ENCODE measurements at places on chromosomes 2 and 18.
A peak's percentile ranks its signal among the peaks of the same experiment; 100 is the strongest.

GRCh38 chr2:66434679-66435548 lies at the start of gene MEIS1:
Gene MEIS1, plus strand, starts transcription at chr2:66435125. Its CDS starts 732 bp downstream, at chr2:66435857.
- DNase-seq = peak; percentile 16

- DNase-seq = no peak
Measured at GRCh38 chr2:166891727-166892126, 3.4 kb downstream of the XIRP2 start.

GRCh38 chr2:45975752-45976517 lies 321.3 kb upstream of the EPAS1 start:
- DNase-seq = no peak

- DNase-seq = no peak
Measured at GRCh38 chr2:1588978-1589621, 155.2 kb downstream of the PXDN start.

DNA sequence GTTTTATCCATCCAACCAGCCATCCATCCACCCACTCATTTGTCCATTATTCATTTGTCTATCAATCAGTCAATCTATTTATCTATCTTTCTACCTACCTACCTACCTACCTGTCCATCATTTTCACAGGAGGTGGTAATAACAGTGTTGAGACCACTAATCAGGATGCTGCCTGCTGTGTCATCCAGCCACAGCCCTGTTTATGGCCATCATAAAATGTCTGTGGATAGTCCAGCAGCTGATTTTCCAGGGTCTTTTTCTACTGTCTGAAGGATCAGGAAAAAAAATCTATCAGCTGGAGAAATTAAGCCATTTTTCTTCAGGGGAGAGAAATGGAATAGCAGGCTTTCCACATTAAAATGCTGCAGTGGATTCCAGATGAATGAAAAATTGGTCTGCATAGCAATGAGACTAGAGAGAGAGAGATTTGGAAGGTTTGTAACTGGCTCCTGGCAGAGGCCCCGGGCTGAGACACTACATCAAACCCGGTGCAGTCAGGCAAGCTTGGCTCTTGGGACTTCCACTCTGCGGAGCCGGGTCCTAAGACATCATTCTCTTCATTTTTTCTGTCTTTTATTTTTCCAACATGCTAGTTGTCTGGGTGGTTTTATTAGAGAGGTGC lies 33.0 kb upstream of the BOD1L2 start:
- no peak for DNase-seq

DNA sequence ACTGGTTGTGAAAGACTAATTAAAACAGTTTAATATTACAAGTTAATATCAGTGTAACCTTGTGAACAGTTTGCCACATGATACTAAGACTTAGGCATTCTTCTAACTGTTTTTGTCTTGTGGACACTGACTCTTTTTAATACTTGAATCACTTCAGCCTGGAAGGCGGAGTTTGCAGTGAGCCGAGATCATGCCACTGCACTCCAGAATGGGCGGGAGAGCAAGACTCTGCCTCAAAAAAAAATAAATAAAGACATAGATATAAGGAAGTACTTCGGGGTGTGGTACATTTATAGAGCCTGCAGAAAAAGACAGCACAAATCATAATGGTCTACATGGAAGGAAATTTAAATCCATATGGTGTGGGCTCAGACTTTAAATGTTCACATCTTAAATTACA lies 300.4 kb upstream of the NETO1 start:
- no peak for DNase-seq

- no peak for DNase-seq
Measured at GRCh38 chr2:146873646-146874259, 971.1 kb upstream of the ACVR2A start.

DNA sequence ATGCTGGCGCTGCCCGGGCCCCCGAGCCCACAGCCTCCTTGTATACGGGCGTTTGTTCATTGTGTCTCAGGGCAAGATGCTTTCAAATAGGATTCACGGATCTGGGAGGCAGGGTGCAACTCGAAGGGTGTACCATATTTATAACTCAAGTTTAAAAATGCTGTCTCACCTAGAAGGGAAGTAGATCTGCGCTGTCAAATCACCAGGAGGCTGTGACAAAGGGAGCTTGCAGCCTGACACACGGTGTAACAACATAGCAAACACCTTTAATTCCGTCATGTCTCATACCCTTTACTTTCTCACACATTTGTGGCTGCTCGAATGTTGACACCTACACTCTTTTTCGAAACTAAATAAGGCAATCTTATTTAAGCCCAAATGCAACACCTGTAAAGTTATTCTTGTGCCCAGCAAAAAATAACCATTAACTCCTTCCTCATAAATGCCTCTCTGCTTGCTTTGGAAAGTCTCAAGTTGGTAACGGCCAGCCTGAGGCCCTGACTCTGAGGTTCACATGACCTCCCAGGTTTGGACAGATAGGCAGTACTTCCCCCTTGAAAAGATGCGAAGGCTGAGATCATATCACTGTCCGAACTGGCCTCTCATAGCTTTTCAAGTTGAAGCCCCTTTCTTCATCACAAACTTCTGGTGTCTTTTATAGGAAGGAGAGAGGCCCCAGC lies 11.6 kb downstream of the ZEB2 start:
- no peak for DNase-seq

DNA sequence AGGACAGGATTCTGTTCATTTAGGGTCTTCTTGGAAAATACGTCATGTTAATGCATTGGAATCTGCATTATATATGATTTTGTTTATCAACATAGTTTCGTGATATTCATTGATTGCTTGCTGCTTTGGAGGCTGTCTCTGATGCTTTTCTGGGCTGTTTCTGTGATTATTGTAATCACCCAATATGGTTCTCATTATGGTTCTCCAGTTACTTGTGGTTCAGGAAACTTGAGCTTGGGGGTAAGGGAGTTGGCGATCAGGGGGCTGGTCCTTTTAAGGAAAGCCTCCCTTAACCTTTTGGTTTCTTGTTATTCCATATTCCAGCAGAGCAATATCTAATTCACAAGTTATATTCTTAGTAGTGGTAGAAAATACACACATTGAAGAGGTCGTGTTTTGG lies 17.4 kb upstream of the STON1 start:
- DNase-seq = no peak

DNA sequence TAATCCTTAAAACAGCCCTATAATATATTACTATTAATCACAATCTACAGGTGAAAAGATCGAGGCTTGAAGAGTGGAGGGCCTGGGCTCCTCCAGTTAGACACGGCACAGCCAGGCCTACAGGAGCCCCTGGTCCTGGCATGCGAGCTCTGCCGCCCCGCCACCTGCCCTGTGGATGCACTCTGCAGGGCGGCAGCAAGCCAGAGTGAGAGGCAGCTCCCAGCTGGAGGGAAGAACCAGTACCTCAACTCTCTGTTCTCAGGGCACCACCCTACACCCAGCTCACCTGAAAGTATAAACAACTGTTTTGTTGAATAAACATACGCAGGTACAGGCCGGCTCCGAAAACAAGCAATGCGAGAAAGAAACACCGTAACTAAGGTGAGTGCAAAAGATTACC lies 34.6 kb downstream of the EIPR1 start:
- no peak for DNase-seq

GRCh38 chr2:42328148-42328833 lies 32.7 kb downstream of the COX7A2L start:
- no peak for DNase-seq

- no peak for DNase-seq
Measured at GRCh38 chr2:184367211-184367610, 231.1 kb upstream of the ZNF804A start.

- no peak for DNase-seq
Measured at GRCh38 chr2:25098670-25099486, 57.0 kb downstream of the EFR3B start.

- no peak for DNase-seq
Measured at GRCh38 chr2:8754106-8754776, 72.4 kb downstream of the ID2 start.

GRCh38 chr2:152686321-152686720 lies 30.9 kb downstream of the PRPF40A start:
- DNase-seq = no peak

DNA sequence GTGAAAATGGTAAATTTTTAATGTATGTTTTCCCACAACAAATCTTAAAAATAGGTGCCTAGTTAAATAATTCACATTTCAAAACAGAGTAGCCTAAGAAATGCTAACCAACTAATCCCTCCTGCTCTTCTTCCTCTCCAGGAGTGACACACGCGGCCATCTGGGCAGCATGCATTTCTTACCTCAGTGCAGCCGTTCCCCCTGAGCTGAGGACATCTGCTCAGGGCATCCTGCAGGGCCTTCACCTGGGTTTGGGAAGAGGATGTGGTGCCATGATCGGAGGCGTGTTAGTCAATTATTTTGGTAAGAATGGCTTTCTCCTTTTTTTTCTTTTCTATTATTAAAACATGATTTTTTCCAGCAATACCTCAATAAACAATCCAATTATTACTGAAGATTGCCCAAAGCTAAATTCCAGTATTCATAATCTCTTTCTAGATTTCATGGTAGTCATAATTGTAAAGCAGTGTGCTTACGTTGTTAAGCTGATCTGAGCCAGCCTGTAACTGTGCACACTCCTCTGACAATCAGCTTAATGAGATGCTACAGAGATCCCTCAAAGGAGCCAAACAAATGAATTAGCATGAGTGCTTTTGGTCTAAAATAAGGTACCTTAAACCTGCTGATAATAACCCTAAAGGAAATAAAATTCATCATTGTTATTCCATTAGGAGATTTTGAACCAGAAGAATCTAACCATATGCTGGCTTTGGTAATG lies 45.8 kb downstream of the NEMP2 start:
- DNase-seq = no peak

- DNase-seq = no peak
Measured at GRCh38 chr2:217247476-217247875, 387.6 kb upstream of the TNP1 start.

GRCh38 chr2:175218551-175218950 lies 37.0 kb upstream of the ATP5MC3 start:
- DNase-seq = no peak
